ENCODE measurements at places on chromosomes 3 and 15. TPM values are rescaled to one million over a fixed set of nuclear protein-coding genes. Genes with fewer than 3 reads are reported as not detected.

DNA sequence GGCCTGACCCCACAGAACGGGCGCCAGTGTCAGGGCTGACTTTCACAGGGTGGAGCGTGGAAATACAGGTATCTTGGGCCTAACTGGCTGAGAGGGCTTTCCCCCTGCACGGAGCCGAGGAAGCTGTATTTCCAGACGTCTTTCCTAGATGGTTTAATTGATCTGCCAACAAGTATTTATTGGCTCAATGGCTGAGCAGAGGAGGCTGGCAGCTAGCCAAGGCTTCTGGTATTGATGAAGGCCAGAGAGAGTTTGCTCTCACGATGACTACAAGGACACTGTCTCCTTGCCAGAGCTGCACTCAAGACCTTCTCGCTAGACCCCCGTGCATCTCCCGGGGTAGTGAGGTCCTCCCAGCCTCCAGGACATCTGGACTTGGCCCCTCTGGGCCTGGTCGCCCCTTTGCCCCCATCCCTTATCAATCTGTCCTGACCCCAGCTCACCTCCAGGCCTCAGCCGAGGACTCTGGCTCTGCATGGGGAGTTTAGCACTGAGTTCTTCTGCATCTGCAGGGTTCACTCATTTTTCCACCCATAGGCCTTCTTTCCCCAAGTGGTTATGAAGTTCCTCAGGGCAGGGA, 20.6 kb downstream of the SPSB4 start:
- no peak for ATAC-seq

The RPP25 gene
- 2.7 TPM for total RNA-seq

GRCh38 chr3:156135921-156136638, 15.7 kb downstream of the KCNAB1 start:
- ATAC-seq, result no peak

- ATAC-seq, result no peak
Measured at GRCh38 chr3:125144653-125145314, 67.8 kb downstream of the SLC12A8 start.

DNA sequence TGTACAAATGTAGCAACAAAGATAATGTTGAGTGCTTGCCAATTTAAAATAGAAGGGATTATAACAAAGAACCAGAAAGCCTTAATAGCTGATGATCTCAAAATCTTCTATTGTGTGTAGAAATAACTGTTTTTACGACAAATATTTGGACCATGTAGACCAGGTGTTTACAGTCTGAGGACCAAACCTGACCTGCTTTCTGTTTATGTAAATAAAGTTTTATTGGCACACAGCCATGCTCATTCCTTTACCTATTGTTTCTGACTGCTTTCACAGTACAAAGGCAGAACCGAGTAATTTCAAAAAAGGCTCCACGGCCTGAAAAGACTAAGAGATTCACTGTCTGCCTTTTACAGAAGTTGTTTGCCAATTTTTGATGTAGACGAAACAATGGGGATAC, 91.8 kb downstream of the GOLIM4 start:
- no peak for ATAC-seq

- no peak for ATAC-seq
Measured at GRCh38 chr3:167723872-167724271, 10.8 kb downstream of the PDCD10 start.

DNA sequence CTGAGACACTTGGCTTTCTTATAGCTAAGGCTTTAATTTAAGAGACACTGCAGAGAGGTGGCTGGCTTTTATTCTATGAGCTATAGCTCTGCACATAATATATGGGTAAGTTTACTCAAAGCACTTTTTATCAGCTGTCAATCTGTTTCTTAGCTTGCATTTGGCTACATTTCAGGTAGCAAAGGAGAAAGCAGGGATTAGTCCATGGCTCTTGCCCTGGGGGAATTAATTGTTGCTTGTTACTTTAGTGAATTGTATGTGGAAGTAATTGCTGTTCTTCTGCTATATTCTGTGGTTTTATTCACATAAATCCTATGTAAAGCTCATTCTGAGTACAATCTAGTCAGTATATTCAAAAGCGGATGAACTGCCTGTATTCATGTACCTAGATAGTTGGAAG, 14.4 kb upstream of the CCDC39 start:
- no peak for ATAC-seq

The EIF4G1 gene
- 122 TPM for total RNA-seq

GRCh38 chr15:50797926-50798325, 32.4 kb upstream of the SPPL2A start:
- no peak for ATAC-seq

The STRIT1 gene
- total RNA-seq, result not detected

GRCh38 chr3:151227266-151227806, 24.3 kb upstream of the GPR171 start:
- ATAC-seq, result peak; percentile 32

DNA sequence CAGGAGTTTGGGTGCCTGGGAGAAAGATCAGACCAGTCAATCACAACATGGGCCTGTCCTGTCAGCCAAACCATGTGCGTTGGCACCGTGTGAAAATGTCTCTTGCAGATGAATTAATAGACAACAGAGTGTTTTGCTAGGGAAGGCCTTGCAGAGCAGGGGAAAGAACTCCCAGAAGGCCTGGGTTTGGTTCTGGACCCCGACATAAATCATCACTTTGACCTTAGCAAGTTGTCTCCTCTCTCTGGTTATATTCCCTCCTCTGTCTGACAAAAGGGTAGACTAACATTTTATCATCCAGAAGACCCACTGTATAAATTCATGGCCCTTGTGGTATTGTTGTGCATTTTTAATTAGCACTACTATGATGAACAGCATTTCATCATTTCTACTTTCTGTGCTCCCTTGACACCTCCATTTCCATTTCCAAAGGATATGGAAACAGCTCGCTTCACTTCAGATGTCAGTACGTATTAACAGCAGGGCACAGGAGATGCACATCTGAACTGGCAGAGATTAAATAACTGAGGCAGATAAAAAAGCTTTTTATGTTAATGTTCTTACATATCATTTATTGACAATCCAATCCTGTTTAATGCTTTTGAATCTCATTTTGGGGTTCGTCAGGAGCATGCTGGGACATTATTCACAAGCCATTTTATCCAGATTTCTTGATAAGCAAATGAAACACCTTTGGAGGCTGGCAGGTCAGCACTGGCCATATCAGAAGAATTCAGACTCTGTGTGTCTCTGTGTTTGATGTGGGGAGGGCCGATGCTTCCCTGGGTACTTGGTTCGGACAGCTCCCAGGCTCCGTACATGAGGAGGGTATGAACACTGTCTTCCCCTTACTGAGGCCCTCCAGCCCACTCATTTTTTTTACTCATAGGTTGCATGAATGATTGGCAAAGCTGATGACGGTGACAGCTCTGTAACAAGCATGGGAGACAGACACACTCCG, 28.2 kb upstream of the IL12A start:
- no peak for ATAC-seq

- ATAC-seq, result no peak
Measured at GRCh38 chr15:39510001-39510701, 70.7 kb upstream of the THBS1 start.

The CHL1 gene
- 51.6 TPM for total RNA-seq

The KNG1 gene
- 0.11 TPM for total RNA-seq

DNA sequence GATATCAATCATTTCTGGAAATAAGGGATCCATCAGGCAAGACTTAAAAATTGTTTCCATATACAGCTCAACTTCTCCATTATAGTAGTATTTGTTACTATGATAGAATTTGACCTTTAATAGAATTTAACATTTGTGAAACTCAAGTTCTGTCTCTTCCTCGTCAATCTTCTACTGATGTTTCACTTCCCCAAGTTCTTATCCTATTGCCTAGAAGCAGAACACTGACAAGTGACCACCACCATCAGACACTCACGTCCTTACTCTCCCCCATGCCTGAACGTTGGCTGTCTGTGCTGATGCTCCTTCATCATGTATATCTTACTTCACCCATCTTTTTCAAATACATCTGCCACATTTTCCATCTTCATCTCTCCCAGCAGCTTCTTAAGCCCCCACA, 26.6 kb upstream of the TAFA4 start:
- no peak for ATAC-seq

The CLRN1 gene
- total RNA-seq, result 2.1 TPM

DNA sequence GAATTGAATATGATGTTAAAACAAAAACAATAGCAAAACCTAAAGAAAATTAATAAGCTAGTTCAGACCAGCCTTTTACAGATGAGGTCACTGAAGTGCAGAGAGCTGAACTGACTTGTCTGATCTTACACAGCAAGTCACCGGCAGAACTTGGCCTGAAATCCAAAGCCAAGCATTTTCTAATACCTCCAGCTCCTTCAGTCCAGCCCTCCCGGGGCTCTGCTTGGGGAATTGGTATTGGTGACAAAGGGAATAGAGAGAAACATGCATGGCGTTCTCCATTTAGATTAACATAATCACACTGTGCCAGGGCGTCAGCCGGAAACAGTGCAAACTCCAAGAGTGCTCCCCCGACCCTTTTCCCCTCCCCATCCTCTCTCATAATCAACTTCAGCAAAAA, 14.1 kb upstream of the ZSCAN2 start:
- no peak for ATAC-seq

- no peak for ATAC-seq
Measured at GRCh38 chr15:67187351-67187854, 67.1 kb downstream of the AAGAB start.

- ATAC-seq, result no peak
Measured at GRCh38 chr3:54356261-54357045, 234.1 kb downstream of the CACNA2D3 start.

The IL12A gene
- total RNA-seq, result 0.42 TPM

DNA sequence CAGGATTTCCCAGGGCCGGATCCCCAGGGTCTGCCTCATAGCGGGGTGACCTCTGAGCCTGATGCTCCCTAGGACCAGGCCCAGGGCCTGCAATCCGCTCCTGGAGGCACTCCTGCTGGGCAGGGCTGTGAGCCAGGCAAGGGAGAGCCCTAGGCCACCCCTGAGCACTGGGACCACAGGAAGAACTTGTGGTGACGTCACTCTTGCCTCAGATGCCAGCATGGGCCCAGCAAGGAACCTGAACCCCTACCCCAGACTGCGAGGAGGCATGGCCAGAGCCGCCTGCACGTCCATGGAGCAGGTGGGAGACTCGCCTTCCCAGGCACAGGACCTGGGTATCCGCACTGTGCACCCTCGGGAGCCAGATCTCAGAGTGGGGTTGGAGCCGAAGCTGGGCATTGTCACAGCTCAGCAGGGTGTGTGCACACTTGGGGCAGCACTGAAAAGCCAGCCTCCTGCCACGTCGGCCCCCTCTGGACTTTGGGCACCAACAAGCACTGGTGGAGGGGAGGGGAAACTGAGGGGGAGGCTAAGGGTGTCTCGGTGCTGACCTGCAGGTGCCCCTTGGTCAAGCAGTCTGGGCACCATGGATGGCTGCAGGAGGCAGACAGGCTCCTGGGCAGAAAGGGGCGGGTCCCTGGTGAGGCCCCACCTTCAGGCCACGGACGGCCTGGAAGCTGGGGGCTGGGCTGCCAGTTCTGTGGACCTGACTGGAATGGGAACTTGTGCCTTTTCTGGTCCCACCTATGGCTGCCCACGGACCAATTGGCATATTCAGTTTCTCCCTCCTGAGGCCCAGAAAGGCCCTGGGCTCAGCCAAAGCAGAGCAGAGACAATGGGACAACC, 49.3 kb downstream of the SLC6A20 start:
- peak; percentile 47 for ATAC-seq

- ATAC-seq, result no peak
Measured at GRCh38 chr3:164832216-164832615, 246.1 kb downstream of the SI start.

- peak; percentile 53 for ATAC-seq
Measured at GRCh38 chr15:77568014-77568972, 64.4 kb downstream of the LINGO1 start.

The GOLGA8S gene
- total RNA-seq, result 0.17 TPM
